ENCODE measurements at places on chromosomes 1 and 21.

GRCh38 chr1:54623216-54624007 lies at the start of gene FAM151A:
Gene FAM151A, minus strand, starts transcription at chr1:54623525. Its CDS starts 130 bp downstream, at chr1:54623395.
- no peak for DNase-seq

GRCh38 chr1:160419838-160420169 lies 19.4 kb downstream of the VANGL2 start:
- DNase-seq: no peak

- no peak for DNase-seq
Observed at GRCh38 chr21:35770101-35770945, 290.0 kb downstream of the SETD4 start.

- no peak for DNase-seq
Observed at GRCh38 chr21:44461464-44462001, 6.2 kb downstream of the LRRC3 start.

DNA sequence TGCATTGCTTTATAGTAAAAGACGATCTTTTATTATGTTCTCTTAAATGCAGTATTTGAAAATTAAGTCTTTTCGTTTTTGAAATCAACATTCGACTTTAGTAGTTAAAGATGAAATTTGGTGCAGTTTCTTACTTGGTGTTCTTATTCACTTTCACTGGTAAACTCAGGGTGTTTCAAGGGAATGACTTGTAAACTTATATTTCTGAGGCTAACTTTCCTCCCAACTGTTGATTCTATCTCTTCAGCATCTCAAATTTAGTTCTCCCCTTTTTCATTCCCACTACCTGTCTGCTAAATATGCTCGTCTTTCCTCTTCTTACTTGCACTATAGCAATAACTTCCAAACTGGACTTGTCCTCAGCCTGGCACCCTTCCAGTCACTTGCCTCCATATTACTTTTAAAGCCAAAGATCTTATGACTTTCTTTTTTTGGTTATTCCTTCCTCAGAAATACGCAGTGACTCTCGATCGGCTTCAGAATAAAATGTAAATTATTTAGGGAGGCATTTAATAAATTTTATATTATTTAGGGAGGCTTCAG lies 988 bp downstream of the SLC35A3 start:
- no peak for DNase-seq

- DNase-seq: no peak
Observed at GRCh38 chr1:168552961-168553360, 9.2 kb upstream of the XCL2 start.

DNA sequence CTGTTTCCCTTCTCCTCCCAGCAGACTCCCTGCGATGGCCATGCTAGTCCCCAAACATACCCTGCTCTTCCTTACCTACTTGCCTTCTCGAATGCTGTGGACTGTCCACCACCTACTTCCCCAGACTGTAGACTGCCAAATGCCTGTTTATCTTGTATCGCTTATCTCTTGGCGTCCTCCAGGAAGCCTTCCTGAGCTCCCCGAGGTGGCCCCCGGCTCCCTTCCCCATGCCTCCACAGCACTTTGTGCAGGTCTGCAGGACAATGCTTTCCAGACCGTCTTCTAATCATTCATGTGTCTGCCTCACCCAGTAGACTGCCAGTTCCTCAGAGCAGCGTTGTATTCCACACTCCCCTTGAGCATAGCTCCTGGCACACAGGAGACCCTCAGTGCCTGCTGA lies 41.7 kb downstream of the RHBG start:
- DNase-seq: no peak

GRCh38 chr1:29324771-29325351 lies 88.5 kb downstream of the PTPRU start:
- DNase-seq: no peak

Measured in CD4-positive, alpha-beta T cell treated with Interleukin-17A for 1 hour (primary cell).